HEK293T (cell line): ENCODE measurements at places on chromosomes 12 and 14.

- no peak for DNase-seq
Observed at GRCh38 chr14:33118668-33119067, 180.0 kb downstream of the NPAS3 start.

DNA sequence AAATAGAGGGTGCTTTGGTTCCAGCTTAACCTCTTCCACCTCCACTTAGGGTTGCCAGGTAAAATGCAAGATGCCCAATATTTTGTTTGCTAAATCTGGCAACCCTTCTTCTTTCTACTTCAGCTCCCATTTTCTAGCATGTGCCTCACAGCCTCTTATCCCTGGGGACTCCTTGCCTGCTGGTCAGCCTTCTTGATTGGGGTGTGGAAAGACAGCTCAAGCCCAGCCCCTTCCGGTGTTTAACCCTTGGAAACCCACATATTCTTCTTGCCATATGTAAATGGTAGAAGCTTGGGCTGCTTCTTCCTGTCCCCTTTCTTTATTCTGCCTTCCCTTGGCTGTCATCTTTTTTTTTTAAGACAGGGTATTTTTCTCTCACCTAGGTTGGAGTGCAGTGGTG lies 5.7 kb downstream of the SPIC start:
- no peak for DNase-seq

- peak; percentile 2 for DNase-seq
Observed at GRCh38 chr14:96635850-96636249, 133.7 kb downstream of the PAPOLA start.

GRCh38 chr12:106973545-106973944 lies 13.4 kb downstream of the MTERF2 start:
- DNase-seq: no peak

DNA sequence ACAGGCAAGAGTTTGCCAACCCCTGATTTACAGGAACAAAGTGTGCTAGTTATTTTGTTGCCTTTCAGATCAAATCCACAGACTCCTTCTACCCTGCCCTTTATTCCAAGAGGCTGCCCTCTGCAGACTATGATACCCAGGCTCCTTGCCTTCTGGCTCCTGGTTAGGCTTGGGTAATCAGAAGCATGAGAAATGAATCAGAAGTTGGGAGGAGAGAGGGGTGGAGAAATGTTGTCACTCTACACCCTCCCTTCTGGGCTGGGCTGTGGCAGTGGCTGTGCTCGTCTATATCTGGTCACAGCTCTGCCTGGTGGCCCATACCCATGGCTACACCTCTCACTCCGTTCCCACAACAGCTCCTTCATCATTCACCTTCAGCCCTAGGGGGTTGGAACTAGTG lies 204.6 kb upstream of the PLXNC1 start:
- DNase-seq: no peak

DNA sequence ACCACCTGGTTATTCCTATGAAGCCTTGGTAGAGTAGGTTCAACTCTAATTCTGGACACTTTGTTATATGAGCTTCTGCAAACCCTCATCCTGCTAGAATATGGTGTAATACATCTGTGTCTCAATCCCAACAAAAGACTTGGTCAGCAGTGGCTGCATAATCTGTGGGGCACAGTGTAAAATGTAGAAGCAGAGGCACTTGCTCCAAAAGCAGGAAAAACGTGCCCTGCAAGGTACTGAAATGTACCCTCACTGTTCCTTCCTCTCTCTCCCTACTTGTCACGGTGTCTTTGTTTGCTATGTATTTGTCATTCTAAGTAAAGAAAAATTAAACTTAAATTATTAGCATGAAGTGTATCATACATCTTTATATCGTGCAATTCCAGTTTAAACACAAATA lies 267.9 kb downstream of the BCL11B start:
- DNase-seq: no peak
